ENCODE measurements at places on chromosomes 1 and 21. TPM values are rescaled to one million over a fixed set of nuclear protein-coding genes. Genes with fewer than 3 reads are reported as not detected.

DNA sequence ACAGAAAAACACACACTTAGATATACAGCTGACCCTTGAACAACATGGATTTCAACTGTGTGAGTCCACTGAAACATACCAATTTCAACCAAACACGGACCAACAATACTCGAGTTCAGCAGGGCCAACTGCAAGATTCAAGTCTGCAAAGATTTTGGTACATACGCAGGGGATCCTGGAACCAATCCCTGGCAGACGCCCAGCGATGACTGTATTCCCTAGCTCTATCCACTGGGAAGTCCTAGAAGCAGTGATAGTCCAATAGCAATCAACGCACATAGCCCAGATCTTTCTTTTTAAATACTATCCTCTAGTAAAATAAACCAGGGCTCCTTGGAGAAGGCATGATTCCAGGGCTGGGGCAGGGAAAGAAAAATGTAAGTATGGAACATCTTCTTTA is 9.0 kb downstream of the DDX59 start:
- no peak for DNase-seq

Gene FAM151A
- total RNA-seq = not detected

GRCh38 chr1:33254491-33254890 is 1.8 kb upstream of the ZNF362 start:
- no peak for DNase-seq

GRCh38 chr1:74467786-74468377 is 44.5 kb downstream of the LRRC53 start:
- DNase-seq = no peak

Gene RNF2
- 20.6 TPM for total RNA-seq

DNA sequence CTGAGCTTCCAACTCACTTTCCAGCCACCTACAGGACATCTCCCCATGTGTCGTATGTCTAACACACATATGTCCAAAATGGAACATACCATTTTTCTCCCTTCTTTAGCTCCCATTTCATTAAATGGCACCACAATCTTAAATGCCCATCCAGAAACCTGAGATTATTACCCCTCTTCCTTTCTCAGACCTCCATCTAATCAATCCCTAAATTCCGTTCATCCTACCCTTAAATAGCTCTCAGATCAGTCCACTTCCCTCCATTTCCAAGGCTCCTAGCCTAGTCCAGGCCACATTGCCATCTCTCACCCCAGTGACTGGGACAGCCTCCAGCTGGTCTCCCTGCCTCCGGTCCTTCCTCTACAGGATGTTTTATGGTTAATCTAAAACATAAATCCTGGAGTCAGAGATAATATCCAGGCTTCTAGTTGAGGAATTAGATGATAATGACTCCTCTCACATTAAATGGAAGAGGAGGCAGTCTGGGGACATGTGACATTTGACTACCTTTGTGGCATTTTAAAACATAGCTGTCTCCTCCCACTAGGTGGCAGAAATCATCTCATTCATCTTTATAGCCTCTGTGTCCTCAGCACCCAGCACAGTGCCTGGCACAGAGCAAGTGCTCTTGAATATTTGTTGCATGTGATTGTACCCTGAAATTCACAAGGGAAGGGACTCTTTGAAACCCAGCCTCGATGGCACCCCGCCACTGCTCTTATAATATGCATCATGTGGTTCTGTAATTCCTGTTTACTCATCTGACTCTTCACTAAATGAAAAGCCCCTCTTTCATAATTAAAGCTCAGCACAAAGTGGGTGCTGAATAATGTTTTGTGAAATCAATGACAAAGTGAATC is 102.3 kb downstream of the TMEM53 start:
- no peak for DNase-seq

DNA sequence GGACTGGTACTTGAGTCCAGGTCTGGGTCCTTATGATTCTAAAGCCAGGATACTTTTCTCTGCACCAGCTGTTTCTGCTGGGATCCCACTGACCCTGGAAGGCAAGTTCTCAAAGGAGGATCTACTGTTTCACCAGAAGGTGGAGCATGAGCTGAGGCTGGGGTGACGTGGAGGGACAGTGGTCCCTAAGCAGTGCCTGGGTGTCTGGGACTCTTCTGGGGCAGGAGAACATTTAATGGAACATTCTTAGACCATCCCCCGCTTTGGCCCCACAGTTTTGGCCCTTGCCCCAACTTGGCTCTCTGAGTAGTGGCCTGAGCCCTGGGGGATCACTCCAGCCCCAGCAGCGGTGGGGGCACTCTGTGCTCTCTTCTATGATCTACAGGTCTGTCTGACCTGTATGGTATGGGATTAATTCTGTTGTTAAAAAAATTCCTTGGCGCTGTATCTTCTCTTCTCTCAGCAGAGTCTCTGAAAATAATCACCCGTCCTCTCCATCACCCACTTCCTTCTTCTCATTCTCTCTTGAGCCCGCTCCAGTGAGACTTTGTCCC is 60.3 kb upstream of the CSF3R start:
- no peak for DNase-seq

DNA sequence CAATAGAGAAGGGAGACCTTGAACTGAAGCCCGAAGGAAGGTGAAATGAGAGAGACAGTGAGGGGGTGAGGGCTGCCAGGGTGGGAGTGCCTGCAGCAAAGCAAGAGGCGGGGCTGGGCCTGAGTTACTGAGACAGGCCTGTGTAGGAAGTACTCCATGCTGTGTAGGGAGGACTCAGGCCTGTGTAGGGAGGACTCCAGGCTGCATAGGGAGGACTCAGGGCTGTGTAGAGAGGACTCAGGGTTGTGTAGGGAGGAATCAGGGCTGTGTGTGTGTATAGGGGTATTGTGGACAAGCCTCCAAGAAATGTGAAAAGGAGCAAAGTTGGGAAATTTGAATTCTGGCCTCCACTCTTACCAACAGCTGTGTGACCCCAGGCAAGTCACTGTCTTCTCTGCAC is 133.8 kb upstream of the CACNA1E start:
- no peak for DNase-seq

DNA sequence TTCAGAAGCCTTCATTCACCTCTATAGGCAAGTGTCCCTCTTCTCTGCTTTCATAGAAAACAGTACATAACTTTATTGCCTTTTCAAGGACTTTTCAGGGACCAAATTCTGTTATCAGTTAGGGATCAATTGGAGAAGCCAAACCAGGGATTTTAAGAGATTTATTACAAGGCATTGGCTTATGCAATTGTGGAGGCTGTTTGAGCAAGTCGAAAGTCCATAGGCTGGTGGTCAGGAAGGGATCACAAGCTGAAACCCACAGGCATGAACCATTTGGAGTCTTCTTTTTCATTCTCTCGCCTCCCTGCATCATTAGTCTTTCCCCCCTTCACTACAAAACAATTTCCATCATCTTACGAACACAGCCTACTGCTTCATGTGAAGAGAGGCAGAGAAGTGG is 34.8 kb upstream of the SYCP1 start:
- no peak for DNase-seq

DNA sequence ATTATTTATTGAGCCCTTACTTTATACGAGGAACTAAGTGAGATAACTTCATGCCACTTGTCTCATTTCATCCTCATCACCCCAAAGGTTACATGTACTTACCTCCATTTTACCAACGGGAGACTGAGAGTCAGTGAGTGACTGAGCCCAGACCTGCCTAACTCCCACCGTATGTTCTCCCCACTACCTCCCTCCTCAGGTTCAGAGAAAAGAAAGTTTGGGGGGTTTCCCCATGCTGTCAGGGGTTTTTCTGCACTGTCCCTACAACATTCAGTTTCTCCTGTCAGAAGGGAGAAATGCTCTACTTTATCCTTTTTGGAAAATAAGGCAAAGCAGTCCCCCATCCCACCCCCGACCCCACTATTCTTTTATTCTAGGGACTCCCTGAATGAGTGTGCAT is 32.9 kb downstream of the FAM78B start:
- no peak for DNase-seq

- no peak for DNase-seq
These were observed 20.2 kb upstream of the ETS2 start for GRCh38 chr21:38785483-38785882.
